NCI-H187 (cell line): ENCODE measurements at places on chromosomes 7 and 10.

DNA sequence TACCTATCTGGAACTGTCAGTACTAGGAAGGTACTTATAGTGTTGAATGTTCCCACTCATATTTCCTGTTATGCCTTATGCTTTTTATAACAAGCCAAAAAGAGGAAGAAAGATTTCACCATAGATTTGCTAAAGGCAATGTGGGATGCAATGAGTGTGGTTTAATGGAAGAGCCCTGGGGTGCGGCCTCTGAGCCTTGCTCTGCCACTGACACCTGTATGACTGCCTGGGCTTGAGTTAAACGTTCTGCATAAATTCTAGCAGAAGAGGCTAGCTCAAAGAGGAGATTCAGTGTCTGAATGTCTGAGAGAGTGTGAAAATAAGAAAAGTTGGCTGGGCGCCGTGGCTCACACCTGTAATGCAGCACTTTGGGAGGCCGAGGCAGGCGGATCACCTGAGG is 143.8 kb downstream of the TPST1 start:
- DNase-seq, result no peak

GRCh38 chr10:1204434-1205326 is 148.5 kb downstream of the WDR37 start:
- no peak for DNase-seq

GRCh38 chr7:92705831-92706230 is 115.6 kb upstream of the FAM133B start:
- no peak for DNase-seq

GRCh38 chr7:102241431-102241830 is 45.2 kb upstream of the SH2B2 start:
- DNase-seq, result no peak

DNA sequence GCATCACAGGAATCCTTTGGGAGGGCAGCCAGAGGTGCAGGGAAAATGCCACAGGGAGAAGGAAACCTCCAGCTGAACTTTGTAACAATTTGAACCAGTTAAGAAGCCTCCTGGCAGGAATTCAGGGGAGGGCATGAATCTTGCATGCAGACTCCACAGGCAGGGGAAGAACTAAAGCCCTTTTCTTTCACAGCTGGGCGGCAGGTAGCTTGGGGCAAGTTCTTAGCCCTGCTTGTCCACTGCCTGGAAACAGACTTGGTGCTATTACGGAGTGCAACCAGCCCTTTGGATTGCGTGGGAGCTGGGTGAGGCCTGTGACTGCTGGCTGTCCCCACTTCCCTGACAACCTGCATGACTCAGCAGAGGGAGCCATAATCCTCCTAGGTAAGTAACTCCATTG is 51.7 kb upstream of the ADAM12 start:
- no peak for DNase-seq

- DNase-seq, result no peak
These were observed 7.8 kb downstream of the ABLIM1 start for GRCh38 chr10:114650266-114650665.

GRCh38 chr10:58780476-58780875 is 267.8 kb downstream of the BICC1 start:
- no peak for DNase-seq
